ENCODE measurements at places on chromosomes 13 and 19.

- no peak for DNase-seq
These were observed 41.7 kb downstream of the PCDH17 start for GRCh38 chr13:57673197-57673596.

DNA sequence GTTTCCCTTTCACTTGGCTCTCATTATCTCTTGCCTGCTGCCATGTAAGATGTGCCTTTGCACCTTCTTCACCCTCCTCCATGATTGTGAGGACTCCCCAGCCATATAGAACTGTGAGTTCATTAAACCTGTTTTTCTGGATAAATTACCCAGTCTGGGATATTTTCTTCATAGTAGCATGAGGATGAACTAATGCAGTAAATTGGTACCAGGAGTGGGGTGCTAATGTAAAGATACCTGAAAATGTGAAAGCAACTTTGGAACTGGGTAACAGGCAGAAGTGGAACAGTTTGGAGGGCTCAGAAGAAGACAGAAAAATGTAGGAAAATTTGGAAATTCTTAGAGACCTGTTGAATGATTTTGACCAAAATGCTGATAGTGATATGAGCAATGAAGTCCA, 487.4 kb downstream of the LMO7 start:
- no peak for DNase-seq

- no peak for DNase-seq
These were observed 55.9 kb upstream of the LATS2 start for GRCh38 chr13:21117104-21117809.

GRCh38 chr13:28651810-28652401, 7.0 kb upstream of the POMP start:
- no peak for DNase-seq

- DNase-seq, result no peak
These were observed 41.3 kb upstream of the INTS6 start for GRCh38 chr13:51494156-51494555.

GRCh38 chr19:29479941-29480340, 45.9 kb upstream of the VSTM2B start:
- no peak for DNase-seq

DNA sequence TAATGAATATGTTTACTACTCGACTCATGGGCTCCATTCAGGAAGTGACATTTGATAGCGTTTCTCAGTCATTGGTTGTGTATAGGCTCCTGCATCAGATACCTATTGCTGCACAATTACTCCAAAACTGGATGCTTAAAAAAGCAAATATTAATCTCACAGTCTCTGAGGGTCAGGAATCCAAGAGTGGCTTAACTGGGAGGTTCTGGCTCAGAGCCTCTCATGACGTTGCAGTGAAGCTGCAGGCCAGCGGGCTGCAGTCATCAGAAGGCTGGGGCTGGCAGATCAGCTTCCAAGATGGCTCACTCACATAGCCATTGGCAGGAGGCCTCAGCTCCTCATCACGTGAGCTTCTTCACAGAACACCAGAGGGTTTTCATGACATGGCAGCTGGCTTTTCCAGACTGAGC, 525.1 kb upstream of the NBEA start:
- DNase-seq, result peak; percentile 74

- no peak for DNase-seq
These were observed 258.2 kb upstream of the IRS2 start for GRCh38 chr13:110044551-110045111.

- no peak for DNase-seq
These were observed 13.3 kb upstream of the AKAP8L start for GRCh38 chr19:15432018-15432494.

- no peak for DNase-seq
These were observed 8.7 kb upstream of the NBEA start for GRCh38 chr13:34933349-34933748.

GRCh38 chr13:51793570-51794271, 10.2 kb downstream of the DHRS12 start:
- DNase-seq, result no peak

DNA sequence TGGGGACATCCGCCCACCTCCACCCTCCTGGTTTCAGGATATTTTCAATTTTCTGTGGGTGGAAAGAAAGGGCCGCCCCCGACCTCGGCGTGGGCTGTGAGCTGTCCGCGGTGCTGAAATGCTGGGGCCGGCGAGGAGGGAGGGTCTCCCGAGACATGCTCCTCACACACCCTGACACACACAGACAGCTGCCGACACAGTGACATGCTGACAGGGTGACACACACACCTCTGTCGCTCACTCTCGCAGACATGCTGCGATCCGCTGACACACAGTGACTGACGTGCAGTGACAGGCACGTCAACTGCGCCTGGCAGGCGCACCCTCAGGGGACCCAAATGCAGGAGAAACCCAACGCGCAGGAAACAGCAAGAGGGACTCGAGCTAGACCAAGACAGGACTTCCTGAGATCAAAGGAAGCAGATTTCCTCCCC, 25.1 kb upstream of the MEIS3 start:
- no peak for DNase-seq

DNA sequence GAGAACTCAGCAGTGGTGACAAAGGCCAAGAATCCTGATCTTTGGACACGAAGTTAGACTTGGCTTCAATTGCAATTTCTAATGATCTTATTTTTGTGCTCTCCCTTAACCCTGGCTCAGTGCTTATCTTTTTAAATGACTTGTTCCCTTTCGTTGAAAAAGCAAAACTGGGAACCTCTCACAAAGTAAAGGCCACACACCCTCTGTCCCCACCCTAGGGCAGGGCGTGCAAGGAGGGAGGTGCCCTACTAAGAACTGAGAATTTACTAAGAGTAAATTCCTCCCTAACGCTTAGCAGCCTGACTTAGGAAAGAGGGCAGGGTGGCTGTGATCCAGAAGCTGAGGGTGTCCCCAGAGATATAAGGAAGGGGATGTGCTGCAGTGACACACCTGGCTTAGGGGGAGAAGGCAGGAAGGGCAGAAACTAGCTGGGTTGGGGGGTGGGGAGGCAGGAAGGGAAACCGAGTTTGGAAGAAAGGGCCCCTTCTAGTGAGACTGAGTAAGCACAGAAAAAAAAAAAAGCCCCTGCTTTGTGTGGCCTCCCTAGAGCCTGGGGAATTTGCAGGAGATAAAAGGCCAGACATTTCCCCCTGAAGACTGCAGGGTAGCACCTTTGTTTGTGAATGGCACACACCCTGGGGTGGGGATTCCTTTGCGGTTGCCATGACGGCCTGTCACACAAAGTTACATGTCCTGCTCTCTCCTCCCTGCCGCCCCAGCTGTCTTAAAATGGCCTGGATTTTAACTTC, 435.1 kb downstream of the EFNB2 start:
- DNase-seq, result no peak

DNA sequence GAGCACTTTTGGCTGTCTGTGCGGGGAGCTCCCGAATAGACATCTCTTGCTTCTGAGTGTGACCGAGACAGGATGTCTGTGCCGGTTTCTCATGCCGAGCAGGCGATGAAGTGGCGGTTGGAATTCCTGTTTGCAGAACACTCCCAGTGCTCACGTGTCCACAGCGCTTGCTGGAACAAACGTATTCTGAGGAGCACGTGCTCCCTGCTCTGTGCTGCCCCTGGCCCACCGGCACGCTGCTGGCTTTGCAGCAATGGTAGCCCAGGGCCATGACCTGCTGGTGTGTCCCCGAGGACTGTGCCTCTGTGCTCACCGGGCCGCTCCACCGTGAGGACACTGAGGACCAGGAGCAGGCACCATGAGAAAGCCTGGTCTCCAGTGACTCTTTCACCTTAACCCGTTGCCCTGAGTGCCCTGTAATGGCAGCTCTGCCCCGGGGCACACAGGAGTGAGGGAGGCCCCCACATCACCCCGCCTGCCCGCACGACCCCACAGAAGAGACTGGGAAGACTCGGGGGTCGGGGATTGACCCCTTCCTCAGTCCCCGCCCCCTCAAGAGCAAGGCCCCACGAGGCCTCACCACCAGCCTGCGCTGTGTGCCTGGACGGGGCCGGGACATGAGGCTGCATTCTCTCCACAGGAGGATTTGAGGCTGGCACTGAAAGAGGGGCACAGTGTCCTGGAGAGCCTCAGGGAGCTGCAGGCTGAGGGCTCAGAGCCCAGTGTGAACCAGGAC, 40.0 kb upstream of the F7 start:
- no peak for DNase-seq

DNA sequence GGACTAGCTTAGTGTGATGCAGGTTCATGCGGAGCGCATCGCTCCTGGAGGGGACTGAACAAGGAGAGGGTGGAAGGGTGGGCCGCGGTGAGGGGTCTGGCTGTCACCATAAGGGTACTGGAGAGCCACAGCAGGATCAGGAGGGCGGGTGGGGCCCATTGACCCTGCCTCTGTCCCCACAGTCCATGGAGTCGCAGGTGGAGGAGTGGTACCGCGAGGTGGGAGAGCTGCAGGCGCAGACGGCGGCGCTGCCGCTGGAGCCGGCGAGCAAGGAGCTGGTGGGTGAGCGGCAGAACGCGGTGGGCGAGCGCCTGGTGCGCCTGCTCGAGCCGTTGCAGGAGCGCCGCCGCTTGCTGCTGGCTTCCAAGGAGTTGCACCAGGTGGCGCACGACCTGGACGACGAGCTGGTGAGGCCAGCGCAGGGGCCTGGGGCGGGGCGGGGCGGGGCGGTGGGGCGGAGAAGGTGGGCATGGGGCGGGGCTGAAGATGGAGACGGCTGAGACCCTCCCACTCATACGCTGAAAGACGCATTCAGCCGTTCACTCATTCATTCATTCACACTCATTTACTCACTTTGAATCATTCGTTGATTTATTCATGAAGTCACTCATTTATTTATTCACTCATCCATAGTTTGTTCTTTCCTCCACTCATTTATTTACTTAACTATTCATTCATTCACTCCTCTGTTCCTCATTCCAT, 27.5 kb upstream of the SHKBP1 start:
- DNase-seq, result peak; percentile 59

DNA sequence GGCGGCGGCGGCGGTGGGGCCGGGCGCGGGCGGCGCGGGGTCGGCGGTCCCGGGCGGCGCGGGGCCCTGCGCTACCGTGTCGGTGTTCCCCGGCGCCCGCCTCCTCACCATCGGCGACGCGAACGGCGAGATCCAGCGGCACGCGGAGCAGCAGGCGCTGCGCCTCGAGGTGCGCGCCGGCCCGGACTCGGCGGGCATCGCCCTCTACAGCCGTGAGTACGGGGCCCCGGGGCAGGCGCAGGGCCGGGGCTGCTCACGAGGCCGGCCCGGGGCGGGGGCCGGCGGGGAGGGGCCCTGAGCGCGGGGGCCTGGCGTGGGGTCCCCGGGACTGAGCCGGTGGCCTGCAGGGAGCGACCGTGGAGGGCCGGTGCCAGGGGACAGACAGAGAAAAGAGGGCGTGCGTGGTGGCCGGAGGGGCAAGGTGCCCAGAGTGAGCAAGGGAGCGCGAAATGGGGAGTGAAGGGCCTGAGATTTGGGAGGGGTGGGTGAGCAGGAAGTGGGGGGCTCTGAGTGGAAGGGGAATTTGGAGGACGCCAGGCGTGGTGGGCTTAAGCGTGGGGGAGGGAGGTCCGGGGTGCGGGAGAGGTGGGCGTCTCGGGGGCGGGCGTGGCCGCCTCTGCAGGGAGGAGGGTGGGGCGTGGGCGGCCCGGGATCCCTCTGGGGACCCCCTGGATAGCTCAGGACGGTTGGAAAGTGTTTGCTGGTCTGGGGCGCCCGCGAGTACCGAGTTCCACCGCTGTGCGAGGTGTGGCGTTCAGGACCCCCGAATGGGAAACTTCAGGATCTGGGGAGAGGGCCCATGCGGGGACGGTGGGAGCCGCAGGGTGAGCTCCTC, 575 bp downstream of the CARM1 start:
- DNase-seq, result peak; percentile 78

DNA sequence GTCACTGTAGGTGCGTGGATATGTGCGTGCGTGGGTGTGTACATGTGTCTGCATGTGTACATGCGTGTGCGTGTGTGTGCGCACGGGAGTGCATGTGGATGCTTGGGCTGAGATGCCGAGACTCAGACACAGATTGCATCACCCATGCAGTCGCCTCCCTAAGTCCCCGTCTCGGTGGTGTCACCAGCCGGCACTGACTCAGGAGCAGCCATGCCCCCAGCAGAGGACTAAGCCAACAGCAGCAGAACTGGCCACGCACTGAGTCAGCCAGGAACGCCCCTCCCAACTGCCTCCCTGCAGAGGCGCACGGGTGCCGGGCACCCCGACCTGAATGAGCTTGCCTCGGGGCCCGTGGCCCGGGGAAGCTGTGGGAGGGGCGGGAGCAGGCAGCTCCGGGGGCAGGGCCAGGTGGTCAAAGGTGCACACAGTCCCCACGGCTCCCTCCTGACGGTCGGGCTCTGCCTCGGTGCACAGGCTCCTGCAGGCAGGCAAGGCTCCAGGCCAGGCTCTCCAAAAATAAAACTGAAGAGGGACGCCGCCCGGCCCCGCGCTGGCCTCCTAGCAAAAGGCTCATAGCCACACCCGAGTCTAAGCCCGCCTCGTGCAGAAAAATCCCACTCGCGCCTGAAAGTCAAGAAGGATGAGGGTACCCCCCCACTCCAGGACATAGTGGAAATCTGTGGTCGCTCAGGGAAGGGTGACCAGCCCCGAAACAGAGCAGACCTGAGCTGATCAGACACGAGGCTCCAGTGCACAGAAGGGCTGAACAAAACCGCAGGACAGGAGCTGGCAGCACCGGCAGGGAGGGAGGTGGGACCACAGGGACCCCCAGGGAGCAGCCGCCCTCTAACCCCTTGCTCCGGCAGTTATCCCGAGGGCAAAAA, 49.2 kb downstream of the GADD45B start:
- DNase-seq, result no peak

- DNase-seq, result peak; percentile 55
These were observed 940 bp upstream of the DCUN1D2 start for GRCh38 chr13:113491418-113491883.

- DNase-seq, result no peak
These were observed 755 bp upstream of the ZNF726 start for GRCh38 chr19:23913931-23914330.

DNA sequence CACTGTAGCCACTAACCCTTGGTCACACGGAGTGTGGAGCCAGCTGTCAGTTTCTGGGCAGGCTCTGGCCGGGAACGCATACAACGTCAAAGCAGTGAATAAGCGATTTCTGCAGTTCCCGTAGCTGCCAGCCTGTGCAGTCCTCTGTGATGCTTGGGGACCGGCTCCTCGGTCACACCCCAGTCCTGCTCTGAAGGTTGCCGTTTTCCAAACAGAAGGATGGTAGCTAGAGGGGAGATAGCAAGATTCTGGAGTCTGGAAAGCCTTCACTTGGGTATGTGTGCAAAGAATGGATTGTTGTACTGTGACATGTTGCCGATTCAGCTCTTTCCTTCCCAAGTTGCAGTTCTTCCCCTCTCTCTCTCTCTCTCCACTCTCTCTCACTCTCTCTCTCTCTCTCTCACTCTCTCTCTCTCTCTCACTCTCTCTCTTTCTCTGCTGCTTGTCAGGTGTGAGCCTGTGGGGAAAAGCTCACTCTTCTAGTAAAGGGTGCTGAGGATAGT, 38.7 kb upstream of the C1QTNF9 start:
- DNase-seq, result peak; percentile 66

DNA sequence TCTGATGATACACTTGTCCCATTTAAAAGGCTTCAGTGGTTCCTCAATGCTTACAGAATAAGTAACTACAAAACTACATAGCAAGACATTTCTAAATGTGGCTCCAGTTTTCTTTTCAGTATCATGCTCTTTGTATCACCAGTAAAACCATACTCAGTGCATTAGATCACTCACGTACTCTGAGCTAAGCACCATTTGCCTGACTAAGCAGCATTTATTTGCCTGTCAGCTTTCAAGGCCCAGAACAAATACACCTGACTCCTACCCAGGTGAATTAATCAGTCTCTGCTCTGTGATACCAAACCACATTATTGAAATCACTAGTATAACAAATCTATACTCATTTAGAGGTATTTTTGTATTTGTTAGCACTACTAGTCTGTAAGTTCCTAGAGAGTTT, 47.4 kb upstream of the PCDH20 start:
- no peak for DNase-seq

GRCh38 chr19:46081928-46082727, 41.3 kb upstream of the IGFL4 start:
- DNase-seq, result no peak

GRCh38 chr13:51538591-51539179, 45.6 kb upstream of the WDFY2 start:
- DNase-seq, result no peak

All from left hindlimb (tissue), 1 donor.